Stimulated activated memory B cell treated with anti-CD40 and anti-IgM and Interleukin-4, amounts not matched to agents 10 μg/mL and 1 μg/mL and 100 μg/mL, for 72 hours (primary cell): ENCODE measurements at places on chromosomes 2 and 18.
A peak's percentile ranks its signal among the peaks of the same experiment; 100 is the strongest.

GRCh38 chr2:159968279-159968900 lies 94.0 kb downstream of the PLA2R1 start:
- ATAC-seq: no peak

DNA sequence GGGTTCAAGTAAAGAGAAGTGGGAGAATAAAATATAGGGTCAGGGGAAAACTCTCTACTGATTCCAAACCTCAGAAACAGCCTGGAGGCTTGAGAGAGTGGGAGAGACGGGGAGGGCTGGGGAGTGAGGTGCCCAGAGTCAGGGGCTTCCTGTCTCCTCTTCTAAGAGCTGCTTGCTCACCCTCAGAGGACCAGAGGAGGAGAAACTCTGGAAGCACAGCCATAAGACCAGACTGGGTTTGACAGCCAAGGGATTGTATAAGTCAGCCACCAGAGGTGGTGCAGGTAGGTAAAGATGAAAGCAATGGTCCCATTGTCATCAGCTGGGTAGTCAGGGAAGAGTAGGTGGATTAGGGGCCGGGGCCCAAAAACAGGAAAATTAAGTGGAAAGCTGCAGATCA lies 259.4 kb downstream of the TNS1 start:
- no peak for ATAC-seq

- ATAC-seq: peak; percentile 51
These were observed 1.0 kb downstream of the CXCR4 start for GRCh38 chr2:136116813-136117390.

DNA sequence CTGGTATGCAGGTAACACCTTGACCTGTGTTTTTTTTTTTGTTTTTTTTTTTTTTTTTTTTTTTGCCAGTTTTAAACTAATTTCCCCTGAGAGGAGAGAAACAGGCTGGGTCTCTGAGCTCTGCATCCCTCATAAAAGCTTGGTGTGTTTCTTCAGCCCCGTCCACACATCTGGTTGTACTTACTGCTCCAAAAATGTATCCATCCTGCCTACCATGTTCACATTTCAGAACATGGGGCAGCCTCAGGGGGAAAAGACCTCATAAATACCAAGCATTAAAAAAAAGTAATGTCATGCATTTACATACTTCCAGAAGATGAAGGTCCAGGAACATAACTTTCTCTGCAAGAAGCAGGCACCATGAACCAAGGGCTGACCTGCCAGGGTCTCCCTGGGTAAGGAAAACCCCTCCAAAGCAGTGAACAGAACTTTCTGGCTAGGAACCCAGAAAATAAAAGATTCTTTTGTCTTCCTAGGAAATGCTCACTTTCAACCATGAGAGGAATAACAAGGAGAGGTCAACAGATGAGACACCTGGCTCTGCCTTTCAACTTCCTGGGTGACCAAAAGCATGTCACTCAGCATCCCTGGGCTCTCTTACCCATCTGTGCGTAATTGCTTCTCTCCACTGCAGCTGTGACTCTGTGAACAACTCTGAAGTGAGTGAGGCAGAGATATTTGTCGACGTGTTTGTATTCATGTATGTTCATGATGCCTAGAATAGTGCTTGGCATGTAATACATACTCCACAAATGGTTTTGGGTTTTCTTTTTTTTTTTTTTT lies 118.6 kb downstream of the MCFD2 start:
- no peak for ATAC-seq

GRCh38 chr18:49701190-49701589 lies 112.1 kb downstream of the ACAA2 start:
- no peak for ATAC-seq

- ATAC-seq: peak; percentile 36
These were observed at the start of gene SCN7A for GRCh38 chr2:166494140-166494624. Gene SCN7A, minus strand, starts transcription at chr2:166494249. Its CDS starts 16,553 bp downstream, at chr2:166477696.

- no peak for ATAC-seq
These were observed 811.6 kb downstream of the PLCL1 start for GRCh38 chr2:198615972-198616371.

DNA sequence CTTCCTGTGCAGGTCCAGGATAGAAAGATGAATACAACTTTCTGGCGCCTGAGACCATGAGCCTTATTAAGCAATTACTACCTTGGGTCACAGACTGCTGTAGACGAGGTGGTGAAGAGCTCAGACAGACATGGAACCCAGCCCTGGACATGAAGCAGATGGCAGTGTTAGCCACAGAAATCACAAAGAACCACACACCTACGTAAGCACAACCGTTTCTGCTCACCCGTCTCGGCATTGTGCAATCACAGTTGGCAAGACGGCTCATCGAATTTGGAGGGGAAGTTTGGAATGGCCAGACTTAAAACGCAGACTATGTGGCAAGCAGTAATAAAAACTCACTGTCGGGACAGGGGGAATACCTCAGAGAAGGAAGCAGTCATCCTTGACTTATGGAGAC lies 24.3 kb upstream of the ASPRV1 start:
- ATAC-seq: no peak

DNA sequence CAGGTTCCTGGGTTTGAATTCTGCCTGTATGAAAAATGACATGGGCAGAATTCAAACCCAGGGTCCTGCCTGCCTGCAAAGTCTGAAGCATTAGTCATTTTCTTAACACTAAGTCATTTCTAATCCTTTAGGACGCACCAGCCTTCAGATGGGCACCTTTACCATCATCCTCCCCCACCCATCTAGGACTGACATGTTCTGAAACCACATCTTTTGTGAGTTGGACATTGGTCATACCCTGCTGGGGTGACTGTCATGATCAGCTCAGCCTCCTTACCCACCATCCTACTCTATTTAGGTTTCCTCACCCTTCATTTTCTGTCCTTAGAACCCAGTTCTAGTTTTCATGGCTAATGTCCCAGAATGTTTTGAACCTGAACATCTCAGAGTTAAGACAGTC lies 104.9 kb downstream of the TRIB2 start:
- ATAC-seq: no peak

DNA sequence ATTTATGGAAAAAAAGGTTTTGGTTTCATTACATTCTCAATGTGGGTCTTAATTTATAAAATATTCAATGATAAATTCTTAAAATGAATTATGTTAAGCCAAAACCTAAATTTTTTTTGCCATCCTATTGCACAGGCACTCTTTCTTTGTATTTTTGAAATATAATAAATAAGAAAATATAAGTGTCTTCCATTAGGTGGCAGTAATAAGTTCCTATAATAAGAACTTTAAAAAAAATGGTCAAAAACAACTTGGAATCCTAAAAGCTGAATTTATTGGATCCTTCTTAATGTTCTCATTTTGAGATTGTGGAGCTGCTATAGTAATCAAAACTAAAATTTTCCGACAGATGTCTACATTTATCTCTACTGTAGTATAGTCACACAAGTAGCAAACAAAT lies 5.7 kb downstream of the CALCRL start:
- no peak for ATAC-seq

GRCh38 chr2:68936427-68936826 lies 16.3 kb downstream of the GKN2 start:
- ATAC-seq: no peak

DNA sequence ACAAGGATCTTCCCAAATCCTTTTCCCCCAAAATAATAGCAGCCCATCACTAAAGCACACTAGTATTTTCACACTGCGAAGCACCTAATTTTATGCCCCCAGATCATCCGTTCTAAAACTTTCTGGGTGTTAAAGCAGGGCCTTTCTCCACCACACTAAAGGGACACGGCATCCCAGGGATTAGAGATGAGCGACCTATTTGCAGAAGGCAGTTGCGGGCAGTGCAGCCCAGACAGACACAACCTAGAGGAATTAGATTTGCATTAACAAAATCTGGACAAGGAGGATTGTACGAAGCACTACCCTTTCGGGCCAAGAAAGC lies 402 bp downstream of the OSGEPL1 start:
- no peak for ATAC-seq

DNA sequence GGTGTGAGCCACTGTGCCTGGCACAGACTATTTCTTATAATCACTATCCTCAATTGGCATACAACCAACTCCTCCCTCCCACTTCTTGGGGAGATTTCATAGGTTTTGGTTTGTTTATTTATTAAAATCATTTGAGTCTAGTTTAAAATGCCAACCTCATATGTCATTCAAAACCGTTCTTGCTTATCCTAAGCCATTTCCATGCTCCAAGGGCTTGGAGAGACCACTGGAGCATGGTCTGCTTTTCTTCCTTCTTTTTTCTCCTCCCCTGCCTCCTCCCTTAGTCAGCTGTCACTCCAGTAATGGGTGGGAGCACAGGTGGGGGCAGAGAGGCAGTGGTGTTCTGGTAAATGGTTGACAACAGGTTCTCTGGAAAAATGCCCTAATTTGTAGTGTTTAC lies 20.4 kb upstream of the KCNS3 start:
- no peak for ATAC-seq

GRCh38 chr2:98293931-98294687 lies 52.1 kb upstream of the CNGA3 start:
- ATAC-seq: no peak

- ATAC-seq: no peak
These were observed 2.3 kb upstream of the SPRED2 start for GRCh38 chr2:65434592-65435241.

DNA sequence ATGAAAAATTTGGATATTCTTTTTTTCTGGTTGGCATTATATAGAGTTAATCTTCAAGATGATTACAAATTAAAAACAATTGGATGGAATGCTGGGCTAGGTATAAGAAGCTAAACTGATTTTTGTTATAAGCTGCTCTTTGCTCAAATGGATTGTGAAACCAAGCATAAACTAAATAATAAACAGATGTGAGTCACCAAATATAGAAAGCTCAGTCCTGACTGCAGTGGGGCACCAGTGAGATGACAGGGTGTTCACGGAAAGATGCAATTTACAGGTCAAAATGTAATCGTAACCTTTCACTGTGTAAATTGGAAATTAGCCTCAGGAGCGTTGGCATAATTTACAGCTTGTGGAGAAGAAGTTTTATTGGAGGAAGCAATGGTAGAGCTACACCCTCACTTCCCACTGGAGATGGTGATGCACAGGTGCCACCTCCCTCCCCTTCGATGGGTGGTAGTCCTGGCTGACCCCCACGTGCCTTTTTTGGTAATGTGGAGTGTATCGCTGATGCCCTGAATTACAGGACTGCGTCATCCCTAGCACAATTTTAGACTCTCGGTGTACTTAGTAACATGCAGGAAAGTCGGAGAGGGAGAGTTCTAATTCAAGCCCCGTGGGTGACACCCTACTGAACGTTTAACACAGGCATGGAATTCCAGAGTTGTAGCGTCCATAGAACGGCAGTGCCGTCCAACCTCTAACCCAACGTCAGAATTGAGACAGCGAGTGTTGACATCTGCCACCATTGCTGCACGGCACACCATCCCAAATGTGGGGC lies 73.9 kb upstream of the NFATC1 start:
- ATAC-seq: no peak

DNA sequence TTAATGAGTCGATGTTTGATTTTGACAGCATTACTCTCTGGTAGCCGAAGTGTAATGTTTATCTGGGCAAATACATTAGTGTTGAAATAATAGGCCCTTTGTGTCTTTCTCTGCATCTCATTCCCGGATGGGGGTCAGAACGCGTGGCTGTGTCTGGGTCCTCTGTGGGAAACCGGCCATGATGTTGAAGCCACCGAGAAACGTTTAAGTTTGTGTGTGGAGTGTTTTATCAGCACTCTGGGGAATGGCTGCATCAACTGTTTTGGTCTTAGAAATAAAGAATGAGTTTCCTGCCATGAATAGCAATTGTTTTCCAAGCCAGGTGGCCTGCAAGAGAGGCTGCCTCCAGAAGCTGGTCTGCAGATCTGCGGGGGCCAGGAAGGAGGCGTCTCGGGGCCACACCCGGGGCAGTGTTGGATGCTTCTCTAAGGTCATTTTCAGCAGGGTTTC lies 69.7 kb downstream of the RNF144A start:
- ATAC-seq: no peak

- ATAC-seq: no peak
These were observed 161.3 kb downstream of the DNER start for GRCh38 chr2:229553091-229553490.

GRCh38 chr2:222797871-222798270 lies 63.0 kb upstream of the ACSL3 start:
- ATAC-seq: no peak

DNA sequence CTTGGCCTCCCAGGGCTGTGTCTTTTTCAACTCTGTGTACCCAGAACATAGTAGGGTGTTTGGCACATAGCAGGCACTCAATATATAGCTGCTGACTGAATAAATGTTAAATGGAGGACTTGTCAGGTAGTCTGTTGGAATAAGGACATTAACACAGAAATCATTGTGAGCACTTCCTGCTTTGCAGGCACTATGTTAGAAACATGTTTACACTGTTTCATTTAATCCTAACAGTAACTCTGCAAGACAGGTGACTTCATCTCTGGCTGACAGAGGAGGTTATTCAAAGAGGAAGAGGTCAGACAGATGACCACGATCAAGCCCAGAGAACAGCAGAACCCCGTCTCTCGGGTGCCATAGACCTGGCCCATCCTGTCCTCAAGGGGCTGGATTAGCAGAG lies 28.0 kb upstream of the PIEZO2 start:
- no peak for ATAC-seq
